Thoracic aorta (tissue), 2 donors: ENCODE measurements at places on chromosomes 7 and 10.

DNA sequence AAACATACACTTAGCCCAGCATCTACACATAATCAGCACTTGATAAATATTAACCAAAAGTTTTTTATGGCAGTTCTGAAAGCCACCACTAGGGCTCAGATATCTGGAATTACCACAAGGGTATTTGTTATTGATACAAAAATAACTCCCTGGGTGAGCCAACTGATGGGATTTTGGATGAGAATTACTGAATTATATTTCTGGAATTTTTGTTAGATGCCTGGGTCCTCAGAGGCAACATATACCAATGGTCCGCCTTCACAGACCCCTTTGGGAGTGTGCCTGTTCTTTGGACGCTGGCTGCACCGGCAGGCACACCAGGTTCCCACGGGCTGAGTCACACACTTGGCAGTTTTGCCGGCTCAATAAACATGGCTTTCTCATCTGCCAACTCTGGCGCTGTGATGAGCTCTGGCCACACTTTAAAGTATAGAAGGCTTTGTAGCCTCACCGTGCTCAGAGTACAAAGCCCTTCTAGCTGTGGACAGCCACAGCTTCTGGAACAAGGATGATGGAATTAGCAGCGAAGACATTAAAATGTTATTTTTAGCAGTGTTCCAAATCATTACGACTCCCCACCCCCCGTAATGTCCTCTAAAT lies 24.5 kb upstream of the EEPD1 start:
- H3K27ac ChIP-seq, result peak overlapping the region; percentile 36
- DNase-seq, result peak; percentile 76
- H3K36me3 ChIP-seq, result no peaks in the 10 kb centered on the region
- peak overlapping the region; percentile 37 for H3K4me3 ChIP-seq
- no peaks in the 10 kb centered on the region for H3K27me3 ChIP-seq

GRCh38 chr7:1049006-1049741 lies 4.8 kb downstream of the GPR146 start:
- H3K27ac ChIP-seq, result no peak overlapping the region
- no peak for DNase-seq
- peaks cover 19% of the 10 kb centered on the region for H3K4me1 ChIP-seq
- H3K4me3 ChIP-seq, result no peak overlapping the region

- no peak for DNase-seq
- no peaks in the 10 kb centered on the region for H3K27me3 ChIP-seq
- peaks cover 100% of the 10 kb centered on the region for H3K4me1 ChIP-seq
Observed at GRCh38 chr10:95544783-95545500, 16.2 kb downstream of the SORBS1 start.

DNA sequence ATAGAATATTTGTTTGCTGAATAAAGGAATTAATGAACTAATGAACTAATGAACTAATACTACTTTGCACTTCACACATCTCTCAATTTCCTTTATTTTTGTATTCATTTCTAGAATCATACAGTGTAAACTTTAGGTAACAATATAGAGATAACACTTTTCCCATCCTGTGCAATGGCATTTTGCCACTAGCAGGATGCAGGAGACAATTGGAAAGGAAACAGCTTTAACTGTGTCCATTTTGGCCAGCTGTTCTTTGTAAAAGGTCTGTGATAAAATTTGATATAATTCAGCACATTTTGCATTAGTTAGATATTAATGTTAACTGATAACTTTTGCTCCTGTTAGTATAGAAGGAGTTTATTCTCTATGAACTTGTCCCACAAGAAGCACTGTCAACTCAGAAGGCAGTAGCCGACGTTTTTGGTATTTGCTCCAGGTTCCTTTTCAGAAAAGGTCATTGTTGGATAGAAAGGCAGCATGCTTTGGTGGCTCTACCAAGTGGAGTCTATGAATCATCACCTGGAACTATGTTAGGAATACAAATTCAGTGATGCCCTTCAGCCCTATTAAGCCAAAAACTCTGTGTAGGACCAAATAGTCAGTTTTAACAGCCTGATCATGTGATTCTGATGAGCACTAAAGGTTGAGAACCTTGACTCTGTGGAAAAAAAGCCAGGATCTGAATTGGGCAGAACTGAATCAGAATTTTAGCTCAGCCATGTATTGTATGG lies 86.6 kb downstream of the NRG3 start:
- H3K36me3 ChIP-seq, result no peaks in the 10 kb centered on the region
- H3K4me3 ChIP-seq, result no peak overlapping the region
- no peaks in the 10 kb centered on the region for H3K4me1 ChIP-seq
- no peaks in the 10 kb centered on the region for H3K27me3 ChIP-seq
- no peak for DNase-seq
- no peak overlapping the region for H3K27ac ChIP-seq

DNA sequence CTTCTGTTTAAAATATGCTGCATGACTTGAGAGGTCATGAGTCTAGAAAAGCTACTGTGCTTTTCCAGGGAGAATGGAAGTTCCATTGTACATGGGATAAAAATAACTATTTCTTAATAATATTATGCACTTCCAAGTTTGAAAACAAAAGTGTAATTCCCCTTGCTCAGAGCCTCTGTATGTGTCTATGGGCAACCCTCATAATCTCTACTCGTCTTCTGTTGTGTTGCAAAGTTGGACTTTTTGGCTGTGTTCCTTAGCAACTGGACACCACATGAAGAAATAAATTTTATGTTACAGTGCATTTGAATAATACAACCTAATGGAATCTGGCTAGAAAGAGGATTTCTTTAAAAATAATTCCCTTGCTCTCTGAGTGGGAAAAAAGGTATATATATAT lies 242.6 kb downstream of the TWIST1 start:
- H3K4me1 ChIP-seq, result no peaks in the 10 kb centered on the region
- H3K27ac ChIP-seq, result no peak overlapping the region
- H3K36me3 ChIP-seq, result no peaks in the 10 kb centered on the region
- H3K4me3 ChIP-seq, result no peak overlapping the region
- no peak for DNase-seq

DNA sequence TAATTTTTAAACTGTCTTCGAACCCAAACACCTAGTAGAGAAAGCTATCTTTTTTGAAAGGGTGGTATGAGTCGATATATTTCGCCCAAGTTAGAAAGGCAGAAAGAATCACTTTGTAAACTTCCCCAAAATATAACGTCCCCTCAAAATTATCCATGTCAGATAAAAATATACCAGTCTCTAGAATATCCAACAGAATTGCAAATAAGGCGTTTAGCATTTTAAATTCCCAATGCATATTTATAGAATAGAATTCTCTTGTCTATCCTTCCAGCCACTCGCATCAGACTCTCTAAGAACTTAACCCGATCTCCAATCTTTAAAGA lies 2.1 kb downstream of the CTBP2 start:
- no peaks in the 10 kb centered on the region for H3K27me3 ChIP-seq
- peak overlapping the region; percentile 94 for H3K27ac ChIP-seq
- H3K4me1 ChIP-seq, result peaks cover 59% of the 10 kb centered on the region
- H3K4me3 ChIP-seq, result peak overlapping the region; percentile 93
- H3K36me3 ChIP-seq, result no peaks in the 10 kb centered on the region

- H3K27ac ChIP-seq, result no peak overlapping the region
- no peaks in the 10 kb centered on the region for H3K27me3 ChIP-seq
- H3K4me1 ChIP-seq, result peaks cover 5% of the 10 kb centered on the region
- H3K4me3 ChIP-seq, result no peak overlapping the region
- H3K36me3 ChIP-seq, result no peaks in the 10 kb centered on the region
Observed at GRCh38 chr7:80240265-80241025, 105.8 kb downstream of the GNAI1 start.
